ENCODE measurements at places on chromosomes 2 and 18.

GRCh38 chr2:64275174-64275466 lies 130.9 kb upstream of the PELI1 start:
- DNase-seq = no peak

- DNase-seq = no peak
Observed at GRCh38 chr2:152166633-152167032, 8.9 kb downstream of the STAM2 start.

DNA sequence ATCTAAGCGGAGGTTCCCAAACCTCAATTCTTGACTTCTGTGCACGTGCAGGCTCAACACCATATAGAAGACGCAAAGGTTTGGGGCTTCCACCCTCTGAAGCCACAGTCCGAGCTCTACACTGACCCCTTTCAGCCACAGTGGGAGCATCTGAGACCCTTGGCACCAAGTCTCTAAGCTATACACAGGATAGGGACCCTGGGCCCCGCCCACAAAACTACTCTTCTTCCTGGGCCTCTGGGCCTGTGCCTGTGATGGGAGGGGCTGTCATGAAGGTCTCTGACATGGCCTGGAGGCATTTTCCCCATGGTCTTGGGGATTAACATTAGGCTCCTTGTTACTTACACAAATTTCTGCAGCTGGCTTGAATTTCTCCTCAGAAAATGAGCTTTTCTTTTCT lies 1374.1 kb upstream of the NXPH2 start:
- no peak for DNase-seq

DNA sequence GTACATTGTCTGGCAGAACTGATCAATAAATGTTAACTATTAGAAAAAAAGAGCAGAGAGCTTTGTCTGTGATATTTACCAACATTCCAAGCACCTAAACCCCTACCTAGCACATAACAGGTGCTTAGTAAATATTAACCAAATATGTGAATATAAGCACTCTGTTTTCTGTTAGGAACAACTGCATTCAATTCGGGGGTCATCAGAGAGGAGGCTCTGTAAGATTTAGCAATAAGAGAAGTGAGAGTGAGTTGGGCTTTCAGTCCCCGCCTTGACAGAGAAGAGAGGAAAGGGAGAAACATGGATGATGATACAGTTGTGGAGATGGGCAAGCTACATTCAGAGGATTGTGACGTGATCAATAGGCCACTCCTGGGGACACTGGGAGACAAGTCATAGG lies 47.7 kb downstream of the MYOM1 start:
- no peak for DNase-seq

DNA sequence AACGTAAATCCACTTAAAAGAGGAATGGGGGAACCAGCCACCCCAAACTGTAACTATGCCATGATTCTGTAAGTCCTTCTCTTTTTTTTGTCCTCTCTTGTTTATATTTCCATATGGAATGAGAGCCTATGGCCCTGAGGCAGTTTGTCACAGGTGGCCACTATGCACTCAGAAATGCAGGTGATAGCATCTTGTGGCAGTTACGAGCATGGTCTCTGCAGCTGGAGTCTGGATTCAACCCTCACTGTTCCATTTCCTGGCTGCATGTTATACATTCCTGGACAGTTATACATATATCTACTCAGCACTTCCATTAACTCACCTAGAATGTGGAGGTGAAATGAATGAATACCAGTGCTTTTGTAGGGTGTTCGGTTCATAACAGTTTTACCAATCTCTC lies 291.5 kb upstream of the FANCL start:
- no peak for DNase-seq

Measured in retina (tissue), 1 donor.